Testis (tissue), 5 donors: ENCODE measurements at places on chromosomes 7 and 10. TPM values are rescaled to one million over a fixed set of nuclear protein-coding genes. Genes with fewer than 3 reads are reported as not detected.

GRCh38 chr10:62048919-62049623 is 147.6 kb downstream of the ARID5B start:
- H3K4me1 ChIP-seq: peaks cover 43% of the 10 kb centered on the region
- no peaks in the 10 kb centered on the region for H3K27me3 ChIP-seq
- H3K27ac ChIP-seq: peak overlapping the region; percentile 96

DNA sequence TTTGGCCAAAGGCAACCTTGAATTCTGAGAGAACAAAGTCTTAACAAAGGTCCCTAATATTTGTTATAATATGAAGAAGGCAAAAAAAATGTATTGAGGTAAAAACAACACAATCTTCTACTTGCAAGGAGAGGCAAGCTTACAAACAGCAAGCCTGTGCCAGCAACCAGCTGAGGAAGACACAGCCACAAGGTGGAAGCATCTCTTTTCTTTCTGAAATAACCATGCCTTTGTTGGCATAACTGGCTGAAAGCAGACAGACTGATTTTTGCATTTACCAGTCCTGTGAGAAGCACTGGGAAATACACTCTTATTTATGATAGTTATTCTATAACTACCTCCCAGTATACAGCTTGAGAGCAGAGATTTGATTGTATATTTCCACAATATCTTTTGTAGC is 292.0 kb downstream of the PHTF2 start:
- no peaks in the 10 kb centered on the region for H3K27me3 ChIP-seq
- no peaks in the 10 kb centered on the region for H3K4me1 ChIP-seq
- H3K36me3 ChIP-seq: no peaks in the 10 kb centered on the region
- no peak overlapping the region for H3K27ac ChIP-seq
- no peak overlapping the region for H3K4me3 ChIP-seq
- no peak for DNase-seq

DNA sequence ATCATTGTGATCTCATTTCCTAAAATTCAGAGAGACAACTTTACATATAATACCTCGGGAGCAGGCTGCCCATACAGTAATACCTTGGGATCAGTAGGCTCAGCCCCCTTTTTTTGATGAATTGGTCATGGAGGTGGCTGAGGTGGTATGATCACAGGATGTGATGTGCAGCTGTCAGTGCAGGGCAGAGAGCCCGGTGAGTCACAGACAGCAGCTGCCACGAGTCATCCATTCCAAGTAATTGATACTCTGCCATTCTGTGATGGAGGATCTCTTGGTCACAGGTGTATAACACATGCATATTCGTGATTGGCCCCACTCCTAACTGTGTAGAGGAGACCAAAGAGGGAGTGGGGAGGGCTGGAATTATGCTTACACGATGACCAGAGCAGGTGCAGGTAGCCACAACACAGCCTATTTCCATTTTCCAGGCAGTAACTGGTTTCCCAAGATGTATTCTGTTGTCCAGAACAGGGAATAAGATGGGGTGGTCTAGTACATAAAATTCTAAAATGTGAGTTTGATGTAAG is 14.1 kb downstream of the NRCAM start:
- no peak for DNase-seq
- no peaks in the 10 kb centered on the region for H3K27me3 ChIP-seq
- H3K27ac ChIP-seq: no peak overlapping the region

DNA sequence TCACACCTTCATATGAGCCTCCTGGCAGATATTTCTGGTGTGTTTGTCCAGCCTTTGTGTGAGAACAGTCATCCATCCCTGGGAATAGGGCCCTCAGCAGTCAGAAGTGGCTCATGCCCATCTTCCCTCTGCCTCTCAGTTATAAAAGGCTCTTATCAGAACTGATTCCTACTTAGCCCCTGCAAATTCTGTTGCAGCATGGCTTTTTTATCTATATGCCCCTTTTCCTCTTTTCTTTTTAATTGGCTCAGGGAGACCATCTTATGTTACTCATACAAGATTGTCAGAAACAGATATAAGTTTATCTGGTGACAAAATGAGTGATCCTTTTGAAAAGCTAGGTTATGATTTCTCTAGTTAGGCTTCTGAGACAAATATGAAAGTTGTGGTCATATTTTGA is 194.1 kb downstream of the CREB5 start:
- no peak for DNase-seq
- H3K27me3 ChIP-seq: no peaks in the 10 kb centered on the region
- H3K36me3 ChIP-seq: no peaks in the 10 kb centered on the region

- H3K4me3 ChIP-seq: no peak overlapping the region
- H3K4me1 ChIP-seq: no peaks in the 10 kb centered on the region
- H3K36me3 ChIP-seq: no peaks in the 10 kb centered on the region
- DNase-seq: no peak
- H3K27ac ChIP-seq: no peak overlapping the region
- H3K27me3 ChIP-seq: no peaks in the 10 kb centered on the region
Observed at GRCh38 chr10:119784340-119785067, 58.7 kb downstream of the INPP5F start.

Gene PNLIPRP1
- total RNA-seq: not detected

Gene CALHM1
- total RNA-seq: 0.50 TPM

Gene MAGI2
- total RNA-seq: 13.1 TPM

DNA sequence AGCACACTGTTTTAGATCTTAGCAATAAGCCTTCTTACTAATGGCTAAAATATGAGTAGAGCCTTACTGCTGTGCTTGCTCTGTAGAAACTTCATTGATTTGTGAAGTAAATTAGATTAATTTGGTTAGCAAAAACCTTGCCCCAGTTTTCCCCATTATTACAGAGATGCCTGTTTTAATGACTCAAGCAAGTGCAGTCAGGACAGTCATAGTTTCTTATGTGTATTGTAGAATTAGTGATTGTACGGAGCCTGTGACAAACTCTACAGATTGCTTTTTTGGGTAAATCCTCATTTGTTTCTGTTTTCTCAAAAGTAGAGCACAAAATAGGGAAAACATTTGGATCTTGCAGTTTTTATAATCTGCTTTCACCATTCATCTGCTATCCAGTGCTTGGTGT is 7.0 kb downstream of the TAX1BP1 start:
- peak overlapping the region; percentile 68 for H3K27ac ChIP-seq
- peaks cover 44% of the 10 kb centered on the region for H3K4me1 ChIP-seq
- no peaks in the 10 kb centered on the region for H3K27me3 ChIP-seq
- no peaks in the 10 kb centered on the region for H3K36me3 ChIP-seq

Gene MDH2
- 93.3 TPM for total RNA-seq

Gene TRIM74
- 7.3 TPM for total RNA-seq

DNA sequence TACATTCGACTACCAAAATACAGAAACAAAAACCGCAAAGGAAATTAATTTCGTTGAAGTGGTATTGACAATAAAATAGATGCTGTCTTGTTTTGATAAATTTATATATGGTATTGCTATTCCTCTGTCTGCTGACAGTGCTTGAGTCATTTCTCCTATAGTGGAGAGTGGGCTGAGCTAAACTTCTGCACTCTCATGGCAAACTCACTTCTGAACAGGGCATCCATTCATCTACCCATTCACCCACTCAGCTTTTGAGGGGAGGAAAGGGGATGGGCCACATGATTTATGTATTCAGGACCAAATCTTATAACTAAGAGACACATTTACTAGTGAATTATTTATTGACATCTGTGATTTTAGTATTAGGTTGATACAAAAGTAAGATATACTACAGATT is 137.6 kb upstream of the PLXNA4 start:
- H3K36me3 ChIP-seq: no peaks in the 10 kb centered on the region
- H3K4me1 ChIP-seq: no peaks in the 10 kb centered on the region
- no peak overlapping the region for H3K4me3 ChIP-seq
- DNase-seq: no peak
- no peaks in the 10 kb centered on the region for H3K27me3 ChIP-seq
- H3K27ac ChIP-seq: no peak overlapping the region
